ENCODE measurements at places on chromosomes 3 and 15.
A peak's percentile ranks its signal among the peaks of the same experiment; 100 is the strongest.

DNA sequence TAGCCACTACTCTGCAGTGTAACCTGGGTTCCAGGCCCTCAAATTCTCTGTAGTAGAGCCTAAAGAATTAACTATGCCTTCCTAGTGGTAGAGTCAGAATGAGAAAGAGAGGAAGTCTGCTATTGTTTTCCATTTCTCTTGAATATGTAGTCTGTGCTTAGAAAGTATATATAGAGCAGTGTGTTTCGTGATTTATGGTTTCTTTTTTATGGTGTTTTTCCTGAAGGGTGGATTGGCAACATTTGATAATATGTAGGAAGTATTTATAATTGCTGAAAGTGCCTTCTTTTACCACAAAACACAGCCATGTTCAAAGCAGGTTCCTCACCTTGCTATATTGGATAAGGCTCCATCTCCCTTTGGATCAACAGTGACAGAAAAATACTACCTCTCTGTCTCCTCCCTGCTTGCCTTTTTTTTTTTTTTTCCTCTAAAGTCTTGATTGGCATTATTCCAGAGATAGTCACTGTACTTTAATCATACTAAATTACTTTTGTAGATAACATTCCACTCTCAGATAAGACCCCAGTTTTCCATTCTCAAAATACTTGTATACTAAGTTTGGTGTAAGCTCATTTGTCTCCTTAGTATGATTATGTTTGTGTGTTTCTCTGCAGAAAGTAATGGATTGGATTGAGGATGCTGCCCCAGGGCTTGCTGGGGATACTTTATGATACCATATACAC lies 47.8 kb downstream of the IQGAP1 start:
- DNase-seq = no peak

- DNase-seq = no peak
These were observed 30.2 kb upstream of the NSMCE3 start for GRCh38 chr15:29299784-29300183.

DNA sequence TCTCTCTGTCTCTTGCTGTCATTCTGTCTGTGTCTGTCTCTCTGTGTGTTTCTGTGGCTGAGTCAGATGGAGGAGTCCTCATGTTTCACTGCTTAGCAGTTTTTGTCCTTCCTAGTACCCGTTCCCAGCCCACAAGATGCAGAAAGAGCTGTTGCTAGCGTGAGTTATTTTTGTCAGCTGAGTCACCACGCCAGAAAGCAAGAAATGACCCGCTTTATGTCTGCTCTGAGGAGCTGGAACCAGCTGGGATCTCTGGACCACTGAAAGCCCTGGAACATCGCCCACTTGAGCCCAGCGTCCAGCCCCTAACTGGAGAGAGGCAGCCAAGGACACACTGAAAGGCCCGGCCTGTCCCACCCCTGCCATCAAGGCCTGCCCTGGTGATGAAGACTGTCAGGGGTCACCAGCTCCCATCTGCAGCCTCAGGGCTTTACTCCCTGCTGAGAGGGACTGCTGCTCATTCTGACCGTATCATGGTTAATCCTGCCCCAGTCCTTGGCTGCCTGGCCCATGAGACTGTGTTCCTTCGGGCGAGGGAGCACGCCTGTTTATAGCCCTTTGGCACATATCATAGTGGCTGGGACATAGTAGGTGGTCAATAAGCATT lies 101.7 kb upstream of the TPM1 start:
- DNase-seq = peak; percentile 62

GRCh38 chr15:84715441-84716035 lies 401 bp downstream of the SEC11A start:
- DNase-seq = no peak

GRCh38 chr3:95394286-95394685 lies 1331.4 kb downstream of the NSUN3 start:
- no peak for DNase-seq
